Kidney (tissue), 22 donors: ENCODE measurements at places on chromosomes 3 and 15. TPM values are rescaled to one million over a fixed set of nuclear protein-coding genes. Genes with fewer than 3 reads are reported as not detected.

- peak; percentile 89 for DNase-seq
- no peaks in the 10 kb centered on the region for H3K27me3 ChIP-seq
- peaks cover 5% of the 10 kb centered on the region for H3K4me1 ChIP-seq
- no peak overlapping the region for H3K27ac ChIP-seq
Measured at GRCh38 chr15:95604634-95605036, 725.9 kb upstream of the NR2F2 start.

DNA sequence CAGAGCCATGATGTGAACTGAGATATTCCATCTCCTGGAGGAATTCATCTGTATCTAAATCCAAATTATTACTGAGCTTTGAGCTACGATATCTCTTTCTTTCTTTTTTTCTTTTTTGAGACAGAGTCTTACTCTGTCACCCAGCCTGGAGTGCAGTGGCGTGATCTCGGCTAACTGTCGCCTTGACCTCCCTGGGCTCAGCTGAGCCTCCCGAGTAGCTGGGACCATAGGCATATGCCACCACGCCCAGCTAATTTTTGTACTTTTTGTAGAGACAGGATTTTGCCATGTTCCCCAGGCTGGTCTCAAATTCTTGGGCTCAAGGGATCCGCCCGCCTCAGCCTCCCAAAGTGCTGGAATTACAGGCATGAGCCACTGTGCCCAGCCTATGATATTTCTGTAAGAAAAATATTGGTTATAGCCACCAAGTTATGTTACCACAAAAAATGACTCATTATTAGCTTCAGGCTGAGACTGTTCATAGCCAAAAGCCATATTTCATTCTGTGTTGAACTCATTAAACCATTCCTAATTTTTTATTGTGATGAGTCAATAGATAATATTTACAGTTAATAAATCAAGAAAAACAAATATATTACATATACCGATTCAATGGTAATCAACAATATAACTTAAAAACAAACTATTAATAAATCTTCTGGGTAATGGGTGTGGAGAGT, 27.1 kb upstream of the SLC30A4 start:
- H3K4me3 ChIP-seq = no peak overlapping the region
- no peaks in the 10 kb centered on the region for H3K36me3 ChIP-seq
- no peak for DNase-seq
- no peaks in the 10 kb centered on the region for H3K27me3 ChIP-seq
- H3K4me1 ChIP-seq = no peaks in the 10 kb centered on the region
- H3K27ac ChIP-seq = no peak overlapping the region

- no peak overlapping the region for H3K4me3 ChIP-seq
- DNase-seq = no peak
- H3K36me3 ChIP-seq = no peaks in the 10 kb centered on the region
- no peaks in the 10 kb centered on the region for H3K27me3 ChIP-seq
- H3K4me1 ChIP-seq = no peaks in the 10 kb centered on the region
Measured at GRCh38 chr15:36050899-36051298, 504.9 kb upstream of the DPH6 start.

PLA2G4E gene
- total RNA-seq = not detected

- H3K36me3 ChIP-seq = no peaks in the 10 kb centered on the region
- no peak overlapping the region for H3K4me3 ChIP-seq
- H3K27me3 ChIP-seq = no peaks in the 10 kb centered on the region
- H3K4me1 ChIP-seq = no peaks in the 10 kb centered on the region
- H3K27ac ChIP-seq = no peak overlapping the region
Measured at GRCh38 chr15:94293411-94294402, 62.3 kb downstream of the MCTP2 start.

DNA sequence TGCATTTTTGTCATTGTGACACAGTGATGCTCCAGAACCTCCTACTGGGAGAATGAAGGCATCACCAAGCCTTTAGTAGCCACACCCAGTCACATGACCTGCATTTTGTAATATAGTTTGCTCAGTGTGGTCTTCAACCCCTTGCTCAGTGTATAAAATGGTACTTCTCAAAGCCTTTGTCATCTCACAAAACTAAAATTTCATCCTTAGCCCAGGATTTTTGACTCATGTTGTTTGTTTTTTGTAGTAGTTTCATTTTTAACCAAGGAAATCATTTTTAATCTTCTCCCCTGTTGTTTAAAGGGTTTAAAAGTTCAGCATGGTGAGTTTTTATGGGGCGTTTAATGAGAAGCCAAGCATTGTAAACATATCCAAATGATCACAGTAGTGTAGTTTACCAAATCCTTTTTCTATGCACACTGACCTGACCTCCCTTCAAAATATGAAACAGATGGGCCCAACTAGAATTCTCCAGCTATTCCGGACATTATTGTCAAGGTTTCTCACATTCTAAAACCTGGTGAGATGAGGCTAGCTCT, 123.5 kb upstream of the IL12A start:
- no peaks in the 10 kb centered on the region for H3K27me3 ChIP-seq
- H3K36me3 ChIP-seq = no peaks in the 10 kb centered on the region
- H3K27ac ChIP-seq = no peak overlapping the region
- H3K4me1 ChIP-seq = no peaks in the 10 kb centered on the region

DNA sequence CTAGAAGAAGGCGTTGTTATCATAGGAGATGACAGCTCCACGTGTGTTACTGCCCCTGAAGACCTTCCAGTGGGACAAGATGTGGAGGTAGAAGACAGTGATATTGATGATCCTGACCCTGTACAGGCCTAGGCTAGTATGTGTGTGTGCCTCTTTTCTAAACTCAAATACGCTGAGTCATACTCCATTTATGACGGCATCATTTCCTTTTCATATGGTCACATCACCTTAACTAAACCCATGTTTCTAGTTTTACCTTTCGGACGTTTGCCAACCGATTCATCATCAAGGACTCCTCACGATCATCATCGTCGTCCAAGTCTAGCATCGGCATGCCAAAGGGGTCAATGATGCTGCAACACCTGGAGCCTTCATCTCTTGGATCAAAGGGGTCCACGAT, 149.0 kb downstream of the CBLB start:
- no peak for DNase-seq
- H3K4me1 ChIP-seq = no peaks in the 10 kb centered on the region
- H3K4me3 ChIP-seq = no peak overlapping the region
- peaks cover 9% of the 10 kb centered on the region for H3K36me3 ChIP-seq
- no peak overlapping the region for H3K27ac ChIP-seq

C3orf22 gene
- total RNA-seq = not detected

- H3K4me3 ChIP-seq = no peak overlapping the region
- no peaks in the 10 kb centered on the region for H3K4me1 ChIP-seq
- no peak overlapping the region for H3K27ac ChIP-seq
- H3K27me3 ChIP-seq = no peaks in the 10 kb centered on the region
- H3K36me3 ChIP-seq = peaks cover 19% of the 10 kb centered on the region
Measured at GRCh38 chr15:74027688-74028087, 33.2 kb downstream of the PML start.

- no peak overlapping the region for H3K4me3 ChIP-seq
- no peak overlapping the region for H3K27ac ChIP-seq
- H3K4me1 ChIP-seq = no peaks in the 10 kb centered on the region
- DNase-seq = no peak
- no peaks in the 10 kb centered on the region for H3K36me3 ChIP-seq
Measured at GRCh38 chr3:195416795-195417194, 26.0 kb downstream of the ACAP2 start.

- peaks cover 3% of the 10 kb centered on the region for H3K4me1 ChIP-seq
- DNase-seq = peak; percentile 96
- H3K27me3 ChIP-seq = no peaks in the 10 kb centered on the region
- H3K36me3 ChIP-seq = no peaks in the 10 kb centered on the region
- H3K4me3 ChIP-seq = no peak overlapping the region
Measured at GRCh38 chr3:141094790-141095545, 43.8 kb downstream of the SPSB4 start.

PRR20G gene
- not detected for total RNA-seq

DNA sequence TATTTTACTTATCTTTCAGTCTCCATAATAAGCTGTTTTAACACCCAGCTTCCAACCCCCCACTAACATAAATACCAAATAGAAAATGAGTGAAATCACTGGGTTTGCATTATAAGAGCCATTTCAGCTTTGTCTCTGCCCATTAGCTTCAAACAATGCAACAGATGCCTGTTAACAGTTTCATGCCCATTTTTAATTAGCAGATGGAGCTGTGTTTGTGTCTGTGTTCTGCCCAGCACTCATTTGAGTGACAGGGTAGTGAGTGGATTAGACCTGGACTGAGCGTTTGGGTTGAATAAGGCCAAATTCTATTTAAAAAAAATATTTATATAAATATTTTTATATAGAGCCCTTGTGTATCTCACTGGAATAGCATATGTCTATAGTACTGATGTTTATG, 7.4 kb downstream of the RAB8B start:
- no peak overlapping the region for H3K4me3 ChIP-seq
- no peak for DNase-seq
- peaks cover 4% of the 10 kb centered on the region for H3K4me1 ChIP-seq
- H3K27me3 ChIP-seq = no peaks in the 10 kb centered on the region
- H3K36me3 ChIP-seq = no peaks in the 10 kb centered on the region

GRCh38 chr3:130490241-130490640, 26.7 kb upstream of the COL6A6 start:
- H3K27me3 ChIP-seq = no peaks in the 10 kb centered on the region
- no peak overlapping the region for H3K4me3 ChIP-seq
- H3K36me3 ChIP-seq = no peaks in the 10 kb centered on the region
- H3K27ac ChIP-seq = no peak overlapping the region

GRCh38 chr3:94226078-94226477, 163.2 kb downstream of the NSUN3 start:
- no peaks in the 10 kb centered on the region for H3K4me1 ChIP-seq
- no peaks in the 10 kb centered on the region for H3K36me3 ChIP-seq
- no peak for DNase-seq
- H3K4me3 ChIP-seq = no peak overlapping the region

- H3K4me1 ChIP-seq = no peaks in the 10 kb centered on the region
- H3K27me3 ChIP-seq = no peaks in the 10 kb centered on the region
- no peak for DNase-seq
- no peak overlapping the region for H3K4me3 ChIP-seq
Measured at GRCh38 chr3:183349421-183350157, 78.8 kb downstream of the MCF2L2 start.

UBAP1L gene
- 5.4 TPM for total RNA-seq

DNA sequence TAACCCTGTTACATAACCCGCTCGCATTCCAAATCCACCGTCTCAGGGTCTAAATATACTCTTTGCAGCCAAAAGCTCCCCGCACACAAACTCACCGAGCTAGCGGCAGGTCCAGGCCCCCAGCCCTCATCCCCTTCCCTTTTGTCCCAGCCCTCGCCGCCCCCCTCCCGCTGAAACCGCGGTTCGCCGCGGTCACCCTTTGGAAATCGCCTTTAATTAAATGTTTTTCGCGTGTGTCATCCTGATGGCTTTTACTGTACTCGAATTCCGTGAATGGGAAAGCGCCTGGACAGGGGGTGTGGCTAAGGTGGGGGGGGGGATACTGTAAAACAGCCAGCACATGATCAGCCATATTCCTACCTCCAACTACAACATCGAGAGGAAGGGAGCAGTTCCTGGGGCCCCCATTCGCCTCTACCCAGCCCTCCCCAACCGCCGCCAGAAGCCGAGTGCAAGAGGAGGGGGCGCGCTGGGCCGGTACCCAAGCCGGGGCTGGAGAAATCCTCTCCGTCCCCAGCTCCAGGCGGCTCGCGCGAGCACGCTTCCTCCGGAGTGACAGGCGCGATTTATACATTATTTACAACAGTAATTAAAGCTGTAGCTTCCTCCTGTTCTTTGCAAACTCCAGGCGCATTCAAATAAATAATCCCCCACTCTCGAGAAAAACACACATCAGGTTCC, 1.7 kb downstream of the RORA start:
- peak overlapping the region; percentile 81 for H3K4me3 ChIP-seq
- H3K4me1 ChIP-seq = peaks cover 9% of the 10 kb centered on the region
- DNase-seq = peak; percentile 78
- no peaks in the 10 kb centered on the region for H3K36me3 ChIP-seq

DNA sequence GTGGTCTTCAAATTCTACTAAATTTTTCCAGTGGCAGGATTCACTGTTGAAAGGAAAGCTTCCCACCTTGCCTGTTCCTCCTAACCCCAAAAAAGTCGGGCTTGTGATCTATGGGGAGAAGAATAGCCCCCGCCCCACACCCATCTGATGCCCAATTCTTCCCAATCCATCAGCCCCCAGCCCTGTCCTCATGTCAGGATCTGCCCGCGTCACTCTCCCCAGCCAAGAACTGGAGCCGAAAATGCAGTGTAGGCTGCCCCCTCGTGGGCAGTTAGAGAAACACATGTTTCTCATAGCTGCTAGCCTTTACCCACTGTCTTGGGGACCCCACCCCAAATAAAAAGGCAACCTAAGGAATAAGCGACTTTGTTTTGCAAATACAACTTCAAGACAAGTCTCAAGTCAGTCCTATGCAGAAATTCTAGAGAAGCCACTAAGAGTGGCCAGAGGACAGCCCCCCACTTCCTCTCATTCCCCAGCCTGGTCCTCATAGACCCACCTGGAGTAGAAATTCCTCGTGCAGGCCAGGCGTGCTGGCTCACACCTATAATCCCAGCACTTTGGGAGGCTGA, 13.0 kb upstream of the CSK start:
- H3K27ac ChIP-seq = no peak overlapping the region
- DNase-seq = peak; percentile 65
- H3K27me3 ChIP-seq = no peaks in the 10 kb centered on the region

NRG4 gene
- total RNA-seq = 0.35 TPM

SNRPN gene
- 134 TPM for total RNA-seq

DNA sequence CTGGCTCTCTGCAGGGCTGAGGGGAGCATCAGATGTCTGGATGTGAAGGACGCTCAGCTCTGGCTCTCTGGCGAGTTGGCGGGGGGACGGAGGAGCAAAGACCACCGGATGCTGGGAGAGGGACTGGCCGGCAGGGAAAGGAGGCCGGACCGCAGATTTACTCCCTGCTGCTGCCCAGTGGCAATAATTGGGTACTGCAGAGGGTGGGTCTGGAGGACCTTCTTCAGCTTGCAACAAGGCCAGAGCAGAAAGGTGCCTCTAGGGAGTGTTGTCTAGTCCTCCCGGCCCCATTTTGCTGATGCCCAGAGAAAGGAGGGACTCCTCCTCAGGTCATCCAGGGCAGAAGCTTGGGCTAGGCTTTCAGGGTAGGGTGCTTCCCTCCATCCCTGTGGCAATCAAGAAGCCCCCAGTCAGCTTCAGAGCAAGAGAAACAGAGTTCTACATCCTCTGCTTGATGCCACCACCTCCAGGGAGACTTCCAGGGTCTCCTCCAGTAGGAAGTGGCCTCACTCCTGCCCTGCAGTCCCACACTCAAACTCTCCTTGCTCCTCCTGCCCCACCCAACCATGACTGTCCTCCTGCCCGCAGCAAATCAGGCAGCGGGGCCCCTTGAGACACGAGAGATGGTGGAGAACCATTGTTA, 20.3 kb upstream of the CSPG4 start:
- peak; percentile 88 for DNase-seq
- peaks cover 9% of the 10 kb centered on the region for H3K4me1 ChIP-seq
- no peaks in the 10 kb centered on the region for H3K27me3 ChIP-seq
- H3K36me3 ChIP-seq = no peaks in the 10 kb centered on the region

GRCh38 chr15:101115786-101116680, 135.8 kb downstream of the CHSY1 start:
- no peaks in the 10 kb centered on the region for H3K4me1 ChIP-seq
- H3K36me3 ChIP-seq = no peaks in the 10 kb centered on the region
- no peak overlapping the region for H3K4me3 ChIP-seq
